ENCODE measurements at places on chromosomes 2 and 18.

DNA sequence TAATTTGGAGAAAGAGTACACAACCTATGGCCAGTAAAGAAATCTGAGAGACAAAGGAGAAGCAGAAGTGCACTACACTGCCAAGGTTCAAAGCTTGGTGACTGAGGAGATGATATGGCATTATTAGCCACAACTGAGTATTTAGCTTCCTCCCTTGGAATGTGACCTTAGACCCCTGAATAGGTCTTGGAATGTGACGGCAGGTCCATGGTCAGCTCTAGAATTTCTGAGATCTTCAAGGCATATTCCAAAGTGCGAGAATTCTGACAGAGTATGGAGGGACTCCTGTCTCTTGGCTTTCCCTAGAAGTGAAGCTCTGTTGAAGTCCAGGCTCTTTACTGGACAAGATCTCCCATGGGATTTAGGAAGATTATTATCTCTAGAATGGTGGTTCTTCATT is 130.0 kb upstream of the FN1 start:
- no peak for DNase-seq

DNA sequence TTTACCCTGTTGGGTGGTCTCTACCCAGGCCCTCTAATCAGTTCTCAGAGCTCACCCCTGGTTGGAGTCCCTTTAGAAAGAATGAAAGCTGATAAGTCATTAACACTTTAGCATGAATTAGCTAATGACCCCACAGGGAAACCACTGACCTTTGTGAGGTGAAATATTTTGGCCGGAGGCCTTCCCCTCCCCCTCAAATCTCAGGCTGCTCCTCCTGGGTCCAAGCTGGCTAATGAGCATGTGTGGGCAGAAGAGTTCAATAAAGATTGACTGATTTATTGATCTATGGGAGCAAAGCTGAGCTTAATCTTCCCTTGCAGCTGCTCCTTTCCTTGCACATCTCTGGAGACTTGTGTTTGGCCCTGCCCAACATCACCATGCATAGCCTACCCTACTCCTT is 78.8 kb upstream of the CCDC85A start:
- DNase-seq: no peak

DNA sequence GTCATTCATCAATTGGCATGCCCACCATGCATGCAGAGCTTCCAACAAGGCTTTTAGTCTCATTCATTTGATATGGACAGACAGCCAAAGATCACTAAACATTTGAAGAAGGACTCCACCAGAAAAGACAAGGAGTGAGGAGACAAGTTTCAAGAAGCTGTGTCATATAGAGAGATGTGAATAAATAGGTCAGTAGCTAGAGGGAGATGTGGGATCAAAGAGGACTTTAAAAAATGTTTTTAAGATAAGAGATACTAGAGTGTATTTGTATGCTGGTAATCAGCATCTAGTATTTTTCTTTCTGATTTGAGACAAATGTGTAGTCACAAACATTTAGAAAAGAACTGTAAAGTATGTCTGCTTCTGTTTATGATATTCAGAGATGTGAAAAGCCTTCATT is 48.5 kb downstream of the ANTXR1 start:
- DNase-seq: no peak

DNA sequence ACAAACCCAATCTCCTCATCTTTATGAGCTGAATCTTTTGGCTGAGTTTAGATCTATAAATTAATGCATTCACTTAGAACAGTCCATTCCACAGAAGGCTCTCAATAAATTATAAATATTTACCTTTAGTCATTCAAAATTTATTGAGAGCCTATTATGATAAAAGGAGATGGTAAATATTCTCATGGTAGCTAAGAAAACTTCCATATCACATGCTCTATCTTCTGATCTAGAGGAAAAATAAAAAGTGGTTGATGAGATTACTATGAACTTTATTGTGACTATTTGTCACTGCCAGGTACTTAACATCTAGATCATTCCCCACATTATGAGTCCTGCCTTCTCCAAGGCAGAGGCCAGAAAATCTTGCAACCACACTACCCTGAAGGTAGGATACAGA is 62.4 kb downstream of the L3MBTL4 start:
- no peak for DNase-seq

- DNase-seq: no peak
Measured at GRCh38 chr2:12071318-12071717, 324.9 kb downstream of the LPIN1 start.

GRCh38 chr18:45171679-45172191 is 443.5 kb upstream of the SLC14A2 start:
- no peak for DNase-seq

DNA sequence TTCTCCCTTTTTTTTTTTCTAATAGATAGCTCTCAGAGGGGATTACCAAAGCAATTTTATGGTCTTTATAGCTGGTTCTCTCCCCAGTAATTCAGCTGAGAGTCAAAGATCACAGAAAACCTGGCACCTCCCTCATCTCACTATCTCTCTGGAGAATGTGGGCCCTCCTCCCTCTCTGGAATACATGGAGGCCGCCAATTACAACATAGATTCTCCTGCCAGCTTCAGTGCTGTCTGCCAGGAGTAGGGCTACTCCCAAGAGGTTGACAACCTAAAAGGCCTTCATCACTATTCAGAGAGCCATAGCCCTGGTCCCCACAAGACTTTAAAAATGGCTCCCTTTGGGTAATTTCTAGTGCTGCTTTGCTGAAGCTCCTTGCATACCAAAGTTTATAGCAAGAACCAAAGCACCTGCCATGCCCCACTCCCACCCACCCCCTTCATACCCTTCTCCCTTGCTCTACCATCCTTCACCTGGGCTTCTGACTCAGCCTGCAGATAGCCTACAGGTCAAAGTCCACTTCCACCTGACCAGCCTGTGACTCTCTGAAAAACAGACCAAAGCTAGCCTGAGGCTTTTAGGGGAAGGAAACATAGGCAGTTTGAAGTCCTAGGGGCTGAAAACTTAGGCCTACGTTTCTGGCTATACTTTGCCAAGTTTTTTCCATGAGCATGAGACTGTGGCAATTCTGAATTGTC is 472.3 kb downstream of the TNS1 start:
- no peak for DNase-seq

- DNase-seq: no peak
Measured at GRCh38 chr2:213863541-213863940, 547.3 kb upstream of the VWC2L start.

DNA sequence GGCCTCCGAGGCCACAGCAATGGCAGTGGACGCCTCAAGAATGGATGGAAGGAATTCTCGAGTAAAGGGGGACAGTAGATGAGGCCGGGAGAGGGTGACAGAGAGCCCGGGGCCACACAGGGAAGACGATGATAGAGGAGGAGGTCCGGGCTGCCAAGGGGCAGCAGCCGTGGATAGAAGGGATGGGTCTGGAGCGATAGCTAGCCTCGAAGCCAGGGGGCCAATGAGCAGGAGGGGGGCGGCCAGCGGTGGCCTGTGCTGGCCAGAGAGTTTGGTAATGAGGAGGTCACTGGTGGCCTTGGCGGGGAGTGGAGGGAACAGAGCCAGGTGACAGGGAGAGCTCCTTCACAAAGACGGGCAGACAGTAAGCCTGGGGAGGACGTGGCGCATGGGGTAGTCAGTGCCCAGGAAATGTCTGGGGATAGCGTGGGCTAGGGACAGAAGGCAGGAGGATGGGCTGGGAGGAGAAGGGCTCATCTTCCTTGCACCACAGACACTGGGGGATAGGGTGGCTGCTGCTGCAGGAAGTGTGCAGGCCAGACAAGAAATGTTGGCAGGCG is 87.8 kb upstream of the ASB18 start:
- no peak for DNase-seq

DNA sequence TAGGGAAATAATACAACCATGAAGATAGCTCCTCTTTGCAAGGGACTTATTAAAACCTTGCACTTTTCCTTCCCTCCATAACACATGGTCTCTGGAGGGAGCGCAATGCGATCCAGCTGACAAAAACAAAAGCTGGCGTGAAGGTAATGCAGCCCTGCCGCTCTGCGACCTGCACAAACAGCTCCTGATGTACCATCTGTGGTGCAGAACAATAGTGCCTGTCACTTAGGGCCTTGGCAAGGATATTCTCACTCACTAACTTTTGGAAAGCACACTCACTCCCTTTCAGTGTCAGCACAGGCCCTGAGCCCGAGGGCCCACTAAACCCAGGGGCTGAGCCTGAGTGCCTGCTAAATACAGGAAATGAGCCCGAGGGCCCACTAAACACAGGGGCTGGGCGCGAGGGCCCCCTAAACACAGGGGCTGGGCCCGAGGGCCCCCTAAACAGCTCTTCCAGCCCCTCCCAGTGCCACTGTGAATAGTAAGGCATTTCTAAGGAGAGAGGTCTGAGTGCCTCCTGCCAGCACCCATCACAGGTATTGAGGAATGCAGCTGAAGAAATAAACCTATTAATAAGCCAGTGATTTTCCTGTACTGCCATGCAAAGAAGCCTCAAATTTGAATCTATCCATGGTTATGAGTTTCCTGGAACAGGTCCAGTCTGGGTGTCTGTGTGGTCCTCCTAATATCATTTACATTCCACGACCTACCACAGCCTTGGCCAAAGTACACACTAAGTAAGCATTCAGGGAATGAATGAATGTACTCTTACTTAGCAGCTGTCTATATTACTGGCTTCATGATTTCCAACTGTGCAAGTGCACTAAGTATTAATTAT is 9.3 kb downstream of the L3MBTL4 start:
- DNase-seq: no peak

DNA sequence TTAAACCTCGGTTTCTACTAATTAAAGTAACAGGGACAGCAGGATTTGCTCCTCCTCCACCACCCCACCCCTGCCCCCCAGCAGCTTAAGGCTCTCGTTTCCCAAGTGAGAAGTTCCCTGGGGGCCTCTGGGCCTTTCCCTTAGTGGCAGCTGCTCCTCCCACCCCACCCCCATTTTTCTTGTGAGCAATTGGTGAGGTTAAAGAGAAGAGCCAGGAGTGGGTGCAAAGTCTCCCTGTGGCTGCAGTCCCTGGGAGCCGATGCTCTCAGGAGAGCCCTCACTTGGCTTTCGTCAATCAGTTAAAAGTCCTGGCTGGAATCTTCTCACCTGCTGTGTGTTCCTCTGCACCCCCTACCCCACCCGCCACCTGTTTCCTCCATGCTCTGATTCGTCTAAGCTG is 48.7 kb upstream of the AGAP1 start:
- DNase-seq: no peak

DNA sequence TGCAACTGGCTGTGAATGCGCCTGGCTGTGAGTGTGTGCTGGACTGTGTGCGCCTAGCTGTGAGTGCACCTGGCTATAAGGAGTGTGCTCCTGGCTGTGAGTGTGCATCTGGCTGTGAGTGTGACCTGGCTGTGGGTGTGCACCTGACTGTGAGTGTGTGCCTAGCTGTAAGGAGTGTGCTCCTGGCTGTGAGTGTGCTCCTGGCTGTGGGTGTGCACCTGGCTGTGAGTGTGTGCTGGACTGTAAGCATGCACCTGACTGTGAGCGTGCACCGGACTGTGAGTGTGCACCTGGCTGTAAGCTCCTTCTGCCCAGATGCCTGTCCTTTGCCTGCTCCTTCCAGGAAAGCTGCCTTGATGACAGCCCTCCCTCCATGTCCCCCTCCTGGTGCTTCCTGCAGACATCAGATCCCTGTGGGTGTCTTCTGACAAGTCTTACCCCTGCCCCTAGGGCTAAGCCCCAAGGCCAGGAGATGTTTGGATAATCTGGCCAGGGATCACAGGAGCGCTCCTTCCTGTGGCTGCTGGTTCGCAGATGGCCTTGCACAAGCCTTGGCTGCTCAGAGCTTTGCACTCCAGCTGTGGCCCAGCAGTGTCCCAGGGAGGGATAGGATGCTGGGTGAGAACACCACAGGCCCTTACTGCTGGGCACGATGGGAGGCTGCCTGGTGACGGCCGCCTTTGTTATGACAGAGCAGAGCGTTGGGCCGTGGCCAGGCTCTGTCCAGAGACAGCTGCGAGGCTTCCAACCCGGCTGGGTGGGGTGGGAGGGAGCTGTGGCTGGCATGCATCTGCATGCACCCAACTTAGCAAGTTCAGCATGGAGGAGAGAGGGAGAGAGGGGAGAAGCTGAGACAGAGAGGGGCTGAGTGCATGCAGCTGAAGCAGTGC is 89.9 kb downstream of the GLI2 start:
- DNase-seq: no peak

- no peak for DNase-seq
Measured at GRCh38 chr18:32476106-32476505, 5.4 kb upstream of the GAREM1 start.

DNA sequence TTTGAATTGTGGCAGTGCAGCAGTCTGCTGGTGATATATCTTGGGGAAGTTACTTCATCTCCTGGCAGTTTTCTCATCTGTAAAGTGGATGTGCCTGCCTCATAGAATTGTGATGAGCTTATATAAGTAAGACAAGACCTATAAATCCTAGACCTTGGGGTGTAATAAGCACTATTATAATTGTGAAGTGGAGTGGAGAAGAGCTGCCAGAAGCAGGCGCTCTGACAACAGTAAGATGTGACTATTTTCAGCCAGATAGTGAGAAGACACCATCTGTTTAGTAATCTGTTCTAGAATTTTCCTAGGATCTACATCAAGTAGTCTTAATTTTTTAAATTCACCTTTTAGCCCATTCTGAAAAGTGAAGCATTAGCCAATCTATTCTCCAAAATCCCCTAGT is 85.6 kb upstream of the TSPYL6 start:
- DNase-seq: no peak

- no peak for DNase-seq
Measured at GRCh38 chr2:9811216-9811615, 32.1 kb upstream of the TAF1B start.

DNA sequence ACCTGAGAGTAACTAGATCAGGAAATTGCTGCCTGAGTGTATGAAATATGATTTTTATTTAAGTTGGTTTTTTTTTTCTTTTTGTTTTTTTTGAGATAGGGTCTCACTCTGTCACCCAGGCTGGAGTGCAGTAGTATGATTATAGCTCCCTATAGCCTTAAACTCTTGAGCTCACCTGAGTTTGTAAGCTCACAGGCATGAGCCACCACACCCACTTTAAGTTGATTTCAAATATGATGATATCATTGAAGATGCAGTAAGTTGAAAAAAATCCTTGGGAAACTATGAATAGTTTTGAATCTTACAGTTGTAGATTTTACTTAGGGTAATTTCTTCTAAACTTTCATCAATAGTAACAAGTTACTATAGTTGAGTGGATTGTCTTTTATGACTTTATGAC is 234.7 kb downstream of the ZNF407 start:
- DNase-seq: no peak

DNA sequence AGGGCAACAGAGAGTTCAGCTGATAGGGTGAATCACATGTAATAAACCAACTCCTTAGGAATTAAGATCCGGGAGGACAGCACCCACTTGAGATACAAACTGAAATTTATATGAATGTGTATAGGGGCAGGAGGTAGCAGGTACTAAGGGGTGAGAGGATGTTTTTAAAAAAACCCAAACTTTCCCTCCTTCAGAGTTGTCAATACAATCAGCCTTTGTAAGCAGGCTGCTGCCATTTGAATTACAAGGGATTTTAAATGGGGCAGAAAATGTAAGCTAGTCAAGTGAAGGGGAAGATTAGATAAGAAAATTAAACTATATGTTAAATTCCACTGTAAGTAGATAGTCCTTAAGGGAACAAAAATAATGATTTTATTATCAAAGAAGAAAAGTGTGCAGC is 1239.7 kb upstream of the CELF4 start:
- no peak for DNase-seq

GRCh38 chr2:8094526-8094925 is 587.3 kb upstream of the ID2 start:
- no peak for DNase-seq

Data from cortex of kidney (tissue), 1 donor.